ENCODE measurements at places on chromosomes 7 and 10. TPM values are rescaled to one million over a fixed set of nuclear protein-coding genes. Genes with fewer than 3 reads are reported as not detected.

Gene KCP
- 5.1 TPM for total RNA-seq

Gene MSMB
- total RNA-seq, result not detected

Gene BEND7
- 26.8 TPM for total RNA-seq

Gene ANKMY2
- total RNA-seq, result 14.9 TPM

Gene EEPD1
- 18.5 TPM for total RNA-seq

Gene HYAL4
- not detected for total RNA-seq

Gene DRGX
- total RNA-seq, result not detected

Gene UNCX
- not detected for total RNA-seq

Gene CRYGN
- total RNA-seq, result 1.5 TPM

Gene NME8
- total RNA-seq, result 0.45 TPM

Gene PILRA
- total RNA-seq, result 14.5 TPM

Gene TMEM213
- total RNA-seq, result not detected

Gene LEP
- 784 TPM for total RNA-seq

Gene OR2A42
- not detected for total RNA-seq

Gene MINDY4
- 6.8 TPM for total RNA-seq

Gene LIPF
- total RNA-seq, result not detected

Gene CALN1
- total RNA-seq, result not detected

Gene SLC16A9
- total RNA-seq, result 0.06 TPM

Gene ALOX5
- total RNA-seq, result 36.8 TPM

Gene WEE2
- not detected for total RNA-seq

Gene TACC2
- total RNA-seq, result 31.0 TPM

Gene HOXA7
- total RNA-seq, result 7.5 TPM

Gene SLC39A12
- total RNA-seq, result 0.35 TPM

Gene SFTPA1
- not detected for total RNA-seq

Gene HGF
- 8.2 TPM for total RNA-seq

Gene SLC13A4
- total RNA-seq, result not detected

Gene CFAP43
- 0.06 TPM for total RNA-seq

Gene CDK14
- total RNA-seq, result 47.2 TPM

Gene ADCY1
- 3.3 TPM for total RNA-seq

Gene LZTS2
- 102 TPM for total RNA-seq

Gene ADRB1
- 14.1 TPM for total RNA-seq

Gene OR2A5
- total RNA-seq, result not detected
